Bronchial epithelial cell (primary cell): ENCODE measurements at places on chromosomes 5 and 9.

DNA sequence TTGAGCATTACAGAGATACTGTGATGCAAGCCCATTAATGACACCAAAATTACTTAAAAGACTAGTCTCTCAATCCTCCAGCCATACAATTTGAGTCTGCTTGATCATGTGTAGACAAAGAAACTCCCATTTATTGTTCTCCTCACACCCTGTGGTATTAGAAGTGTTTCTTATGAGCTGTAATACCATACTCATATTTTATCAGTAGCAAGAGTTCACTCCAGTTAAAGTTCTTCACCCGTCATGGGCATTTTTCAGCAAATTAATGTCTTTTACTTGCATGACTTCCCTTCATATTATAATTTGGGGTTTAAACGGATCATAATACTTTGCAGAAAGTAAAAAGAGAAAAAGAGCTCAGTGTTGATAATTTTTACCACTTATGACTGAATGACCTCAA, 242.9 kb downstream of the BNC2 start:
- DNase-seq: no peak

- DNase-seq: peak; percentile 57
Measured at GRCh38 chr5:44332285-44332971, 56.8 kb downstream of the FGF10 start.

DNA sequence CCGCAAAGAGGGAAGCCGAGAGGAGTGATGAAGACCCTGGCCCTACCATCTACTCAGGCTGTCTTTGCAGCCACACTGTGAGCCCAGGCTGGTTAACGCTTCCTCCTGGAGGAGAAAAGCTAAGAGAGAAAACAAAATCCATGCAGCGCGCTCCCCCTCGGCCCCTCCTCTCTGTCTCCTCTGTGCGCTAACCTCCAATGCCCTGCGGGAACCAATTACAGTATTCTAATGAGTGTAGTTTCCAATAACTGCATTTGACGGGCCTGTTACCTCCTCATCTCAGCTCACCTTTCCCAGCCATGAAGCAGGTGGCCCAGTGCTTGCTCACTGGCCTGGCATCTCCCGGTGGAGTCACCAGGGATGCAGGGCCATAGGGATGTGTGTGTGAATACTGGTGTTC, 565.5 kb downstream of the EBF1 start:
- no peak for DNase-seq

- no peak for DNase-seq
Measured at GRCh38 chr5:73901043-73901442, 275.0 kb downstream of the ARHGEF28 start.

DNA sequence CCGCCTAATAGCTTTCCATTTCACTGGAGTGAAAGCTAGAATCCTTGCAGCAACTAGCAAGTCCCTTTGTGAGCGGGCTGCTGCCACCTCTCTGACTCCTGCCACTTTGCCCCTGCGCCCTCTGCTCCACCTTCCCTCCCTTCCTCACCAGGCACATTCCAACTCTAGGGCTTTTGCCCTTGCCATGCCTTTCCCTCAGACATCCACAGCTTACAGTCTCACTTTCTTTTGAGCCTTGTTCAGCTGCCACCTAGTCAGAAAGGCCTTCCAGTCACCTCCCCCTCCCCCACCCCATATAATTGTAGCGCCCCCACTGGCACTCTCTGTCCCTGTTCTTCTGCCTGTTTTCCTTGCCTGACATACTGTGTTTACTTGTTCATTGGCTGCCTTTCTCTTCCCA, 31.0 kb downstream of the CYSTM1 start:
- DNase-seq: no peak

- no peak for DNase-seq
Measured at GRCh38 chr5:149188383-149188782, 47.1 kb downstream of the ABLIM3 start.

DNA sequence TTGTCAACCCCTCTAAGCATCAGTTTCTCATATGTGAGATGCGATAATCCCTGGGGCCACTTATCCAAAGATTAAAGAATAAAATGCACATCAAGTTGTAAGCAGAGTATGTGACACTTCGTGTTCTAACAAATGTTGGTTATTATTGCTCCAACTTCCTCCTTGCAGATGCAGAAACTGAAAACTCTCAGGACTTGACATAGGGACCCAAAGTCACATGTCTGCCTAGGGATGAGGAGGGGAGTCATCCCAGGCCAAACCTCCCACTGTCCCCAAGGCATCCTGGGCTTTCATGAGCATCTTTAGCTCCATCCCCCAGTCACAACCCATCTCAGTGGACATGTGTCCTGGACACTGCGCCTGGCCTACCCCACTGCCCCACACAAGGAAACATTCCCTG, 27.5 kb upstream of the SYK start:
- DNase-seq: no peak

GRCh38 chr5:116576053-116576713, 1.6 kb upstream of the SEMA6A start:
- peak; percentile 67 for DNase-seq

GRCh38 chr5:135735831-135736230, 98.6 kb upstream of the SLC25A48 start:
- DNase-seq: no peak

- no peak for DNase-seq
Measured at GRCh38 chr5:95996904-95997723, 35.5 kb upstream of the ELL2 start.

DNA sequence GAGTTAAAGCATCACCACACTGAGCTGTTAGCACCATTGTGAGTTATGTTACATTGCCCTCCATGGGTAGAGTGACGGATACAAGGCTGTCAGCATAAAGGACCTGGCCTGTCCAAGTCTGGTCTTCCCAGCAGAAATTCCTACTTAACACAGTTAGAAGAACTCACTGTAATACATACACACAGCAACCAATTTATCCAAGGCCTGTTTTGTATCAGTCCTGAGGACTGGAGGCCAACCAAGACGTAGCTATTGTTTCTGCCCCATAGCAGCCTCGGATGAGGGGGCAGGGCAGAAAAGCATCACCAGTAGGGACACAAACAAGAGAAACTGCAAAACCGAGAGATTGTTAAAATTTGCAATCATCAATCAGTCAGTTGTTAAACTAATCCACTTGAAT, 66.0 kb upstream of the CKMT2 start:
- no peak for DNase-seq

DNA sequence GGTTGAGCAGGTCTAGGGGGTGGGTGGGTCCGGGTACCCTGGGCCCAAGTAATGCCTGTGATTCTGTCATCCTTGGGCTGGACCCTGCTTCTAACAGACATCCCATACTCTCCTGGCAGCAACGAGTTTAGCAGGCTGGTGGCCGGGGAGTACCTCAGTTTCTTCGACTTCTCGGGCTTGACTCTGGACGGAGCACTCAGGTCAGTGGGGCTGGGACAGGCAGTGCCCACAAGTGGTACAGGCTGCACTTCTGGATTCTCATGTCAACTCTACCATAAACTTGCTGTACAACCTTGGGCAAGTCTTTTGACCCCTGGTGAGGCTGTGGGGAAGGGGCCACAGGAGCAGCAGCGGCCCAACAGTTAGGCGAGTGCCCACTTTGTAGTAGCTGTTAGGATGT, 21.8 kb downstream of the PSD2 start:
- DNase-seq: no peak

DNA sequence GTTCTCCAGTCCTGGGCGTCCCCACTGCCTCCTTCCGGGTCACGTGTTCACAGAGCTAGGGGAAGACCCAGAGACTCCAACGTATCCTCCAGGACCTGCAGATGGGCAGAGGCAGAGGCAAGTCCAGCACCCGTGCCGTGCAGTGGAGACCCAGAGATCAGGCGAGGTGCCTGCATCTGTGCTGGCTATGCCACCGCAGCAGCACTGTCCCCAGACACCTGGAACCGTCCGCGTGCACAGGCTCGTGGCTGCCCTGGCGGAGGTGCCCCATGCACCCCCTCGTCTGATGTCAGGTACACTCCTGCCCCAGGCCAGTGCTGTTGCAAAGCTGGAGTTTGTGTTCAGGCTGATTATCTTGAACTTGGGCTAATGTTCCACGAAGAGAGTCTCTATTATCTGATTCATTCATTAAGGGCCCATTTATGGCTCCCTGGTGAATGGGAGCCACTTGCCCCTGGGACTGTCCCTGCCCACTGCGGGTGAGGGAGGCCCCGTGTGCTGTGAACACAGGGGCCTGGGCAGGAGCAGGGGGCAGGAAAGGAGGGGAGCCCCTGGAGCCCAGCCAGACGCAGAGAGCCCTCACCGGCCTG, 13.7 kb downstream of the IRX4 start:
- DNase-seq: no peak

DNA sequence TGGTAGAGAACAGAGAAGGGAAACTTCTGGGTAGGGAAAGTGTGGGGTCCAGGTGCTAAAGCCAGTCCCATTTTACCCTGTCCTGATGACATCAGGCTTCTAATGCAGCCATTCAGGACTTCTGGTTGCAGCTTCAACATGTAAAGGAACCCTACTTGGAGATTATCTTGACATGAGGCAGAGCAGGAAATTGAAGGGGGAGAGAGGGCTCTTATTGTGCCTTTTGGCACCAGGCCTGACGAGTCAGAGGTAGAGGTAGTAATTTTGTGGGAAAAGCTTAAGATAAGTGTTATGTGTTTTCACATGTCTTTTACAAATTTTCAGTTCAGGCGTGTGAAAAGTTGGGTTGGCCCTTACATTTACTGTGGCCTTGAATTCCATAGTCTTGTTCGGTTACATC, 102.4 kb upstream of the APC start:
- peak; percentile 42 for DNase-seq

- no peak for DNase-seq
Measured at GRCh38 chr5:126519637-126520592, 75.1 kb downstream of the ALDH7A1 start.

DNA sequence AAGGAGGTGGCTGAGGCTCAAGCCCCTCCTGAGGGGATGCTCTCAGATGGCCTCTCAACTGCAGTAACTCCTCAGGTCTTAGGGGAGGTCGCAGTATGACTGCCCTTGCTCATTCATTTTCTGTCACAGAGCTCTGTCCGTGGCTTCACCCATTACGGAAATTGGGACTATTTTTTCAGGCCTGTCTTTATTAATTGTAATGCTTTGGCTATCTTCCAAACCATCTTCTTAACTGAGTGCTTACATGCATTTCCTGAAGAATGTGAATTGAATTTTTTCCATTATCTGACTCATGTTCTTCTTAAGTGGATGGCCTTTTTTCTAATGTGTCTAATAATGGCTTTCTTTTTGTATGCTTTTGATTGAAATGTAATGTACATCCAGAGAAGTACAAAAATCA, 36.4 kb upstream of the SV2C start:
- peak; percentile 37 for DNase-seq

DNA sequence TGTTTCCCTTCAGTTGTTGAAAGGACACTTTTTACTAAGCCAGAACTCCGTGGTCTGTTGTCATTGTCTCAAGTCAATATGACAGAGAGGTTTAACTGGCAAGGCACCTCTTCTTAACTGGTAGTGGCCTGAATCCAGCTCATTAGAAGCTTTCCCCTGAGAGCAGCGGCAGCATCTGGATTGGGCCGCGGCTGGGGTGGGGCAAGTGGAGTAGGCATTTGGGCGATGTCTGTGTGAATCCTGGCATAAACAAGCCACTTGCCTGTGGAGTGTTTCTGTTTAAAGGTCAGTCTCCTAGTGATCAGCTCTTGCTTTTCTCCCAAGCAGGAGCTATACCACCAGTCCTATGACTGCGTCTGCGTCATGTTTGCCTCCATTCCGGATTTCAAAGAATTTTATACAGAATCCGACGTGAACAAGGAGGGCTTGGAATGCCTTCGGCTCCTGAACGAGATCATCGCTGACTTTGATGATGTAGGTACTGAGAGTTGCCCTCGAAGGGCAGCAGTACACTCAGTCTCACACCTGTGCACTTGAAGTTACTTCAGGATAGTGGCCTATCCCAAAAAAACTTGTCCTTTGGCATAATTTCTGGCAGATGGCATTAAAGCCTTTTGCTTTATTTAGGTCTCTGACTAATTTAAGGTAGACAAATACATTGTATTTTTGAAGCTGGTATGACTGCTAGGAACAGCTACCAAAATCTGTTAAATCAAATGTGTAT, 48.9 kb downstream of the CFAP90 start:
- DNase-seq: no peak

GRCh38 chr9:18791074-18791473, 241.9 kb downstream of the SAXO1 start:
- no peak for DNase-seq
